A172 (cell line): ENCODE measurements at places on chromosomes 6 and 20. TPM values are rescaled to one million over a fixed set of nuclear protein-coding genes. Genes with fewer than 3 reads are reported as not detected.

DNA sequence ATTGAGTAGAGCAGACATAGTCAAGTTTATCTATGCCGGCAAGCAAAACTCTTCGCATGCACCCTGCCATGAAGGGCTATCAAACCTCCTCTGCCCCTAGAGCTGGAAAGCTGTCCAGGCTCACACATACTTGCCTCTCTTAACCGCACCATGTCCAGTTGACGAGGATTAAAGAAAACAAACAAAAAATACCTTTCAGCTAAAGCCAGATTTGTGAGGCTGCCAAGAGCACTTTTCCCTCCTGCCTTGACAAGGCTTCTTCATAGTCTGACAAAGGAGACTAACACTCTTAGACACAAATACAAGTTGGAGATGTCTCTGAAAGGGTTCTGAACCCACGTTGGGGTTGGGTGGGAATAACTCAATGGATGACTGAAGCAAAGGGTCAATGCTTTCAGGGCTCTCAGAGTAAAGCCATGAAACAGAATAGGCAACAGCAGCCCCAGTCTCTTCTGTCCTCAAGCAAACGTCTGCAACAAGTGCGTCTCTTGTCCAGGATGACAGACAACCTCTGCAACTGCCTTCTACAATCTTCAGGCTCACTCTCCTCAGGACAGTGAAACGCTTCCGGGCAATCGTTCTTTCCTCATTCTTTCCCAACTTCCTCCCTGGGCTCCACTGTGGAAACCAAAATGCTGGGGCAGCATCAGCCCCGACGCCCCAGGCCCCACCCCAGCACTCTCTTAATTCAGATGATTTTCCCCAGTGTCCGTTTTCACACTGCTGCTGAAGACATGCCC, 57.8 kb downstream of the AGPAT4 start:
- DNase-seq, result no peak

DNA sequence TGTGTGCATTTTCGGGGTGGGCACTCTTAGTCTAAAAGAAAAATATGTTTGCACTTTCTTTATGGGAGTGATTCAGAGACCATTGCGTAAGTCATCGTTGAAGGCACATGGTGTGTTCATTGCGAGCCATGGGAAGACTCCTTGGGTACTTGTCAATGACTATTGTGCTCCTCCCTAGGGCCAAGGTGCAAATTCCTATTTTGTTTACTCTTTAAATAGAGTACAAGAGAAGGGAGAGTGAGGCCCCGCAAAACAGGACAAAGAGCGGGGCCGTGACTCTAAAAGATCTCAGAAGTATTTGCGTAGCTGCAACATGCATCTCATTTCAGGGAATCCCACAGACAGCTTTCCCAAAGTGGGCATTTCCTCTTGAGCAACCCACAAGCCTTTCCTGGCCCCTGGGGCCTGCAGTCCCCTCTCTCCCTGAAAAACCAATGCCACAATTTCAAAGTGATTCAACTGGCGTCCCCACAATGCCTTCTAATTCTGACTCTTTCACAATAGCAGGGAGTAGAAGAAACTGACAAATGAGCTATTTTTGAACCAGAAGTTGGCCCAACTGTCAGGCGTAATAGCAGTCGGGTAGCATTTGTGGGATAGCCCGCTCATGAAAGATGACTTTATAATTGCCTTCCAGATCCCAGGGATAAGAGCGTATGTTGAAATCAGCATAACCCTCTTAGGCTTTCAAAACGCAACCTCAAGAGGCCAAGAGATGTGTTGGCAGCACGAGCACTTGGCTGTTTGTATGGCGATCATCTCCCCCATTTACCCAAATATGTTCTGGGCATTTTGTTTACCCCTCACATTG, 277.9 kb upstream of the BMP2 start:
- no peak for DNase-seq

- DNase-seq, result no peak
Measured at GRCh38 chr6:22917344-22917743, 348.0 kb downstream of the HDGFL1 start.

Gene AKAP12
- 172 and 173 TPM in 2 replicates for total RNA-seq

Gene BLCAP
- total RNA-seq, result 32.0 and 32.3 TPM in 2 replicates
